ENCODE measurements at places on chromosomes 2 and 18.

DNA sequence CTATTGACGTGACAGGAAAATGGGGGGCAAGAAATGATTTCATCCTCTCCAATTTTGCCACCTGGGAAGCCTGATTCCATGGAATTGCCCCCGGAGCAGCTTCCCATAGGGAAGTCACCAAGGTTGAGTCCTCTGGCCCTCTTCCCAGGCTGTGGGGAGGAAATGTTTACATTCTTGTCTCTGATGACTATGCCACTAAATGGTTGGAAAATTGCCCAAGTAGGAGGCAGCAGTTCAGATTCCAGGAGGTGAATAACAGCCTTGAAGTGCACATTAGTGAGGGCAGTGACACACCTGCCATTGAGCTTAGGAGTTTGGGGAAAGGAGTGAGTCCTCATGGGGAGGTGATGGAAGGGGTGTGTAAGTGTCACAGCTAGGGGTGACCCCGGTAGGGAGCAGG, 449.2 kb upstream of the DCC start:
- no peak for DNase-seq

DNA sequence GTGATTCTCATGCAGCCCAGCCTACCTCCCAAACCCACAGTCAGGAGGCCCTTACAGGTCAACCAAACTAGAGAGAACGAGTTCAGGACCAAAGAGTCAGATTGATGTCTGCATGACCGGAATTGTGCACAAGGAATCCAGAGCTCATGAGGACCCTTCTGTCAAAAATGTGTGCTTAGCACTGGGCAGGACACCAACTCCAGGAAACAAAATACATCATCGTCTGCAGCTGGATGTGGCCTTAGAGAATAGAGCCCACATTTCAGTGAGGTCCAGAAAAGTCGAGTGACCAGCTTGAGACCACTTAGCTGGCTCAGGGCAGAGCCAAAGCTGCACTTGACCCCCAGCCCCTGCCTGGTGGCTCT, 3.2 kb downstream of the TNS1 start:
- no peak for DNase-seq

- DNase-seq = no peak
Measured at GRCh38 chr2:85503168-85503850, 35.7 kb upstream of the MAT2A start.

DNA sequence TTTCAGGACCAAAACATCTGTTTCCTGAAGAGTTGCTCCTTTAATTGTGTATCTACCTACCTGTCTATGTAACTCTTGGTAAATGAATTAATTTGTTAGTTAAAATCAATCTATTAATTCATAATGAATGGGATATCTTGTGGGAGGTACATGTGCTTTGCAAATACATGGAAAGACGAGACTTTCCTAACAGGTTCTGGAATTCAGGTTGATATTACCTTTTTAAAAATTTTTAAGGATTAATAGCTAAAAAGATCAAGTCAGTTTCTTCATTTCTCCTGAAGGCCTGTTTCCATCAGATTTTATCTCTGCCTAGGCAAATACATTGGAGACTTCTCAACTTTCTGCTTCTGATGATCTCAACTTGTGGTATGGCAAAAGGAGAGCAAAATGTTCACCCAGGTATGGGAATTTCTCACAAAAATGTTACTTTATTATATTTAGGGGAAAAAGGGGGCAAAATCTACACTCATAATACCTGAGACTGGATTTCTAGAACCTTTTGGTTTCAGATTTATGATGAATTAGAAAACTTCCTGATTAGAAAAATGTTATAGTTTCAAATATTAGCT, 7.4 kb downstream of the TFPI start:
- no peak for DNase-seq

- DNase-seq = no peak
Measured at GRCh38 chr2:159078443-159078842, 110.0 kb downstream of the TANC1 start.
